Activated T-helper 2 cell treated with anti-CD3 and anti-CD28 coated beads, Interferon-gamma antibody, Interleukin-2, Interleukin-4, amounts not matched to agents 10 μg/mL and 5 μg/mL and 100 μg/mL, durations not matched to agents 14 hours and 24 hours and 36 hours (primary cell): ENCODE measurements at places on chromosomes 11 and 22.

DNA sequence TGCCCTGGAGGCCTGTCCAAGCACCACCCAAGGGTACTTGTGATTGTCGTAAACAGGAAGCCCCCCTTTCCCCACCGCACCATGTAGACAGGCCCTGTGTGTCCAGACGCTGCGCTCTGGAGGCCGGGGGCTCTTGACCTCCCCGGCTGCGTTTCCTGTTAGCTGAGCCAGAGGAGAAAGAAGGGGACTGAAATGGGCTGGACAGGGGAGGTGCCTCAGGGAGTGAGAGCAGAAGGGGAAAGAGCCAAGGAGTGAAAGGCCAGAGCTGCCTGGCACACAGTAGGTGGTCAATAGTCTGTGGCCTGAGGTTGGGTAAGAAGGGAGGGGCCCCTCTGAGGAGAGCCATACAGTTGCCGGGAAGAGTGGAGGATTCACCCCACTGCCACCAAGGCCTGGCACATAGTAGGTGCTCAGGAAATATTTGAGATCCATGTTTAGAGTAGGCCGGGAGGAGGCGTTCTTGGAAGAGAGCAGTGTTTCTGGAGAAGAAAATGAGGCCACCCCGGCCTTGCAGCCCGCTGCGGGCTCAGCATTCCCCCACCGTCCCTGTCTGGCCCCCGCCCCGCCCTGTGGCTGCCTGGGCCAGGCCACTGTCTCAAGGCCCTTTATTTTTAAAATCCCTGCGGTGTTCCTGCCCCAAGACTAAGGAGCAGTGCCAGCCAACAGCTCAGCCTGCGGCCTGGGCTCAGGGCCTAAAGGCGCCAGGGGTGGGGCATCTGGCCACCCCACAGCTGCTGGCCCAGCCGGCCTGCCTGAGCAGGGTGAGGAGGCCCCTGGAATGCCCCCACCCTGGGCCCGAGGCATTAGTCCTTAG lies 13.6 kb upstream of the CDC42EP1 start:
- DNase-seq: no peak

GRCh38 chr22:48257685-48258055 lies 1495.2 kb downstream of the TBC1D22A start:
- no peak for DNase-seq

- no peak for DNase-seq
Observed at GRCh38 chr22:26401726-26402125, 27.3 kb upstream of the ASPHD2 start.

DNA sequence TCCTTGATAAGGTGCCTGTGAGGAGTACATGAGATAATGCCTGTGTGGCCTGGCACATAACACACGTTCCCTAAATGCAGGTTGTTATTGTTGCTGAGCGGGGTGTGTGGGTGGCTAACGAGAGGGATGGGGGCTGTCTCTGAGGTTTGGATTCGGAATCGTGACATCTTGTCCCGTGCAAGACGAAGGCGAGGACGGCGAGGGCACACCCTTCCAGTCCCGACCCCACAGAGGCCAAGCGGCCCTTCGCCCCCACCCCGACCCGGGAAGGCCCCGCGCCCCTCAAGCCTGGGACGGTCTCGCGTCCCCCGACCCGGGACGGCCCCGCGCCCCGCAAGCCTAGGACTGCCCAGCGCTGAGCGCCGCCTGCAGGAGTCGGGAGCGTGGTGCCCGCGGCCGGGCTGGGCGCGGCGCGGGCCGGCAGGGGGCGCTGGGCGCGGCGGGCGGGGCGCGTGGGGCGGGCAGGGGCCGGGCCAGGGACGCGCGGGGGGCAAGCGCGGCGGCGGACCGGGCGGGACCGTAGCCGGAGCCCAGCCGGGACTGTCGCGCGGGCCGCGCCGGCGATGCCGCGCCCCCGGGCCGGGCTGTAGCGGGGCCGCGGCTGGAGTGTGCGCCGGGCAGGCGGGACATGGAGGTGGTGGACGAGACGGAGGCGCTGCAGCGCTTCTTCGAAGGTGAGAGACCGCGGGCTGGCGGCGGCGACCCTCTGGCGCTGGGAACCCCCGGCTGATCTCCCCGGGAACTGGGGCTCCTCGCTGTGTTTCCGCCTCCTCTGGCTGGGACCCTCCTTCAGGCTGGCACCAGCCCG lies at the start of gene MYRF:
TSS of gene MYRF (plus strand) at position 520 of the 808 bp plus-strand sequence. CDS start at position 629, 109 bp downstream.
- peak; percentile 46 for DNase-seq

DNA sequence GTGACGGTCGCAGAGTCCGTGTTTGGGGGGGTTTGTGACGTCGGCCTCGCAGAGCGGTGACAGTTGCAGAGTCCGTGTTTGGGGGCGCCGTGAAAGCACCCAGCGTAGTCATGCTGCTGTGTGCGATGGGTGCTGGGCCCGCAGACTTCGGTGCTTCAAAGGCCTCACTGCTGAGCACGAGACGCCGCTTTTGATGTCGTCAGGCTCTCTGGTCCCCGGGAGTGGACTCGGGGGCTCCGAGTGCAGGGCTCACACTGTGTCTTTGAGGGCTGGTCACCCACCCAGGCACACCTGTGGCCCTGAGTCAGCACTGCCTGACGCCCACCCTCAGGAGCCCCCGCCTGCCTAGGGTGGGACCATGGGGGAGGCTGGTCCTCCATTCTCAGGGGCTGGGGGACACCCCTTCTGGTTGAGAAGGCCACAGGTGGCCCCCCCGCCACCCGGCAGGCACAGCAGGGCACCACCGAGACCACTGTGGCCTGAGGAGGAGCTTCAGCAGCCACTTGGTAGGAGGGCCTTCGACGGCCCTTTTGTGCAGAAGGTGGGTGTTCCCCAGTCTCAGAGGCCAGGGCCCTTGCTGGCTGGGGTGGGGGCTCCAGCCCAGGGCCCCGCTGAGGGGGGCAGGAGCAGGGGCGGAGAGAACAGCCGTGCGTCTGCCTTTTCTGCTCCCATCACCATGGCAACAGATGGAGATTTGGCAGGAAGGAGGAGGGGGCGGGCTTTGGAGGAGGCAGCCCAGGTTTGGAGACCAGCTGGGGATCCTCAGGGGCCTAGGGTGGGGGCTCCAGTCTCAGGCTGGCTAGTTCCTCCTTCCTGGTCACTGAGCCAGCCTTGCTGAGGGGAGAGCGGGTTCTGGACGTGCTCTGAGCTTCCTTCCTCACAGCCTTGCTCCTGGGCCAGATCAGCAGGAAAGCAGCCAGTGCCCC lies 20.9 kb downstream of the BRSK2 start:
- DNase-seq: no peak

GRCh38 chr22:35970616-35971455 lies 57.8 kb downstream of the RBFOX2 start:
- DNase-seq: no peak

DNA sequence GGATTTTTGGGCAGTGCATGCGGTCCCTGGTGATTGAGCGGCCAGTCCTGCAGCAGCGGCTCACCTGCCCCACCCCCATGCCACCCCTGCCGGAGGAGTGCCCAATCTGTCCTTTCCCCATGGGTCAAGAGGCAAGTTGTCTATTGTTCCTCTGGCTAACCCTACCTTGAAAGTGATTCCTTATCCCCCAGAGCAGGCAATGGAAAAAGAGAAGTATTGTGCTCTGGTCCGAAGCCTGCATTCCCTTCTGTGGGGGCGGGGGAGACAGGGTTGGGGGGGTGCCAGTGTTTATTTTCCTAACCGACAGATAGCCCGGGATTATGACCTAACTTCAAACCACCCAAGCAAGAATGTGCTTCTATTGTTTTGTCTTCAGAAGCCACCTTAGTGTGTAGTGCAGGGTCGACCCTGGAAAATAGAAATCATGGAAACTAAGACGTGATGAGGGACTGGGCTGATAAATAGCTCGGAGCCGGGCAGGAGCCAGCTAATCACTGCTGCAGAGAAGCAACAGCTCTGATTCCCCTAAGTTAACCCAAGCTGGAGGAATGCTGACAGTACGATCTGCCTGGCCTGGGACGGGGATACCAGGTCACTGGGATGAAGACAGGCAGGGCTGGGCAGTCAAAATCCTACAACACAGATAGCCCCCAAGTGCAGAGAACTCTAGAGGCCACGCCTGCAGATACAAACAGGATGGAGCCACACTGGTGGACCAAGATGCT lies 38.7 kb upstream of the ATXN10 start:
- no peak for DNase-seq

GRCh38 chr22:49567899-49568750 lies 259.5 kb downstream of the BRD1 start:
- no peak for DNase-seq

GRCh38 chr22:30423301-30423958 lies 2.1 kb upstream of the MTFP1 start:
- no peak for DNase-seq

- DNase-seq: no peak
Observed at GRCh38 chr11:44572884-44573283, 7.4 kb downstream of the CD82 start.

- no peak for DNase-seq
Observed at GRCh38 chr22:24975813-24976341, 23.4 kb downstream of the KIAA1671 start.

DNA sequence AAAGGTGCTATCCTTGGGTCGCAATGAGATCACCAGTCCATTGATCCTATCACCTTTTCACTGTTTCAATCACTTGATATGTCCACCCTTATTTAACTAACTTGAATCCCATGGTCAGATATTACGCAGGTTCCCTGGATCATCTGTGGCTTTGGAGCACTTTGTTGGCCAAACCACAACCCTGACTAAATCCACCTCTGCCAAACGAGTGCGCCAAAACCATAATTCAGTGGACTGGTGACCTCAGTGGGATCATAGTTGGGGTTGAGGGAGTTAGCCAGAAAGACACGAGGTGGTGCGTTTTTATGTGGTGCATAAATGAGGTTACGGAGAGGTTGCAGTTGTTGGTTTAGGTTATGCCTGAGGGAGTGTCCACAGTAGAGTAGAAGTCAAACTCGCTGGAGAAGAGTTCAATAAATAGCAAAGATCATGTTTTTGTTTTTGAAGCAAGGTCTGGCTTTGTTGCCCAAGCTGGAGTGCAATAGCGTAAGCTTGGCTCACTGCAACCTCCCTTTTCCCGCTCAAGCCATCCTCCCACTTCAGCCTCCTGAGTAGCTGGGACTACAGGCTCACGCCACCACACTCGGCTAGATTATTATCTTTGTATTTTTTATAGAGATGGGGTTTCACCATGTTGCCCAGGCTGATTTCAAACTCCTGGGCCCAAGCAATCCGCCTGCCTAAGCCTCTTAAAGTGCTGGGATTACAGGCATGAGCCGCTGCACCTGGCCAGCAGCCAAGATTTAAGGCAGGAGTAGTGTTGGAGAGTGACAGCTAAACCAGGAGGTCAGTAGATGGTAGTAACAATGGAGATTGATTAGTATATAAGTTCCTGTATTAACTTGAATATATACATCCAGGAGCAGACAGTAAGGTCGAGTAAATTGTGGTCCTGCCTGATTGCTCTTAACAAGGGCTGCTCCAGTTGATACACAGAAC lies 4.5 kb downstream of the FOXR1 start:
- DNase-seq: no peak

DNA sequence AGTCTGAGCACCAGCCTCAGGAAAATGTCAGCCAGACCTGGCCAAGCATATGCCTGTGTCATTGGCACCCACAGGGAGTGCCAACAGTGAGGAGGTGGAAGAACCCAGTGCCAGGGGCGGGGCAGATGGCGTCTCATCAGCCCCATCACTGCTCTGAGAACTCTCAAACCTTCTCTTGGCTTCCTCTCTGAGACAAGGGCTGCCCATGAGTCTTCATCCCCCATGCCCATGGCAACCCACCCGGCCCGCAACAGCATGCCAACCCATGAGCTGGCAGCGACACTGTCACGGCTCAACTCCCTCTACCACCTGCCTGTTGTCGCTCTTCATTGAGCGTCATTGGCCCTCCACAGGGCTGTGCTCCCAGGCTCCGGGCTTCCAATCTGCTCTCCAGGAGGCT lies 340.5 kb downstream of the BUD13 start:
- no peak for DNase-seq

DNA sequence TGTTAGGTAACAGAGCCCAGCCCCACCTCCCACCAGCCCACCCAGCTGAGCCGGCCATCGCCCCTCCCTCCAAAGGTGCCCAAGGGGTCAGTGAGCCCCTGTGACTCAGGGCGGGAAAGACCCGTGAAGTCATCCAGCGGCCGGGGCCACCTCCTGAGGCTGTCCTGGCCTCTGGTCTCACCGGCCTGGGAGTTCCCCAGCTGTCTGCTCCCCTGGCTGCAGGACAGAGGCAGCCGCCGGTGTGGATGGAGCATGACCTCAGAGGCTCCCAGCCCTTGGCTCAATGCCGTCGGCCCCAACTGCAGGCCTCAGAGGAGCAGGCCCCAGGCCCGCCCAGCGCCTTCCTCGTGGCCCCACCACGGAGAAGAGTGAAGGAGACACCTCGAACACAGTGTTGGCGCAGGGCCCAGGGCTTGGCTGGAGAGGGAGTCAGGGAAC lies 28.7 kb downstream of the RPL3 start:
- no peak for DNase-seq

DNA sequence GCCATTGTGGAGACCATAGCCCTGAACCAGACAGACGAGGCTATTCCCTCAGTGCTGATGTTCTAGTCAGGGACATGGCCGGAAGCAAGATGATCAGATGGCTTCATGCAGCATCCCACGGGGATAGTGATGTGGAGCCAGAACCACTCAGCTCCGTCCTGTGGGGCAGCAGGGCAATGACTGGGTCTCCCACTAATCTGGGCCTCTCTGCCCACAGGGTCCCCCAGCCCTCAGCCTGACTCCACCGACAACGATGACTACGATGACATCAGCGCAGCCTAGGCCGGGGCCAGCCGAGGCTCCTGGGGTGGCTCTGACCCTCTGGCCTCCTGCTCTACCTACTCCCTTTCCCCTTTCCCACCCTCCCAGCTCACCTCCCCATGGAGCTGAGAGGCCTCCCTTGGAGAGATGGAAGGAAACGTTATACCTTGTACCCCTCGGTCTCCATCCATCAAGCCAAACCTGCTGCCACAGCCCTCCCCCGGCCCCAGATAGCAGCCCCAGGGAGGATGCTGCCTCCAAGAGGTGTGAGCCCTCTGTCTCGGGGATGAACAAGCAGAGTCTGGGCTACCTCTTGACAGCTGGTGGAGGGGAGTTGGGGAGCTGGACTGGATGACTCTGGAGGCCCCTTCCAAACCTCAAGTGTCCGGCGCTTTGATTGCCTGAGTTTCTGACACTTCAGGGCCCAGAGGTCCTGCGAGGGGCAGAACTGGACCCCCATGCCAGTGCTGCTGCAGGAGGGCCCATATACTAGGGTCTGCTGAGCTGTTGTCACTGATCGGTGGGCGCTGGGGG lies 47.8 kb downstream of the CD6 start:
- no peak for DNase-seq

DNA sequence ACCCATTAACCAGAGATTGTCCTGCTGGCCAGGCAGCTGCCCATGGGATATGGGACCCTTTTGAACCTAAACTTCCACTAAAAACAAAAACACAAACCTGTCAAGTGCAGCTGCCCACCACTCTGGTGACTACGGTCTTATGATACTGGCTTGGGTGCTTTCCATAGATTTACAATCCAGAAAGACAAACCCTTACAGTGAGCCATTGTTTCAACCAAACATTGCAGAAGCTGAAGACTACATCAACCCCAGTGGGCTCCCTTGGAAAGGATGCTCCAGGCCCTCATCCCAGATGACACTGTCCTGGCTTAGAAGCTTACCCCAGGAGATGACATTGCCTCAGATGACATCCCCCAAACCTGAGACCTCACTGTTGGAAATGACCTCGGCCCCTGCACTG lies 56.9 kb upstream of the WNT11 start:
- no peak for DNase-seq
